NCI-H1930 (cell line): ENCODE measurements at places on chromosomes 6 and 20.

- no peak for DNase-seq
Observed at GRCh38 chr6:33843131-33844121, 39.6 kb upstream of the MLN start.

GRCh38 chr6:90109141-90109540 is 187.5 kb downstream of the BACH2 start:
- DNase-seq: no peak

DNA sequence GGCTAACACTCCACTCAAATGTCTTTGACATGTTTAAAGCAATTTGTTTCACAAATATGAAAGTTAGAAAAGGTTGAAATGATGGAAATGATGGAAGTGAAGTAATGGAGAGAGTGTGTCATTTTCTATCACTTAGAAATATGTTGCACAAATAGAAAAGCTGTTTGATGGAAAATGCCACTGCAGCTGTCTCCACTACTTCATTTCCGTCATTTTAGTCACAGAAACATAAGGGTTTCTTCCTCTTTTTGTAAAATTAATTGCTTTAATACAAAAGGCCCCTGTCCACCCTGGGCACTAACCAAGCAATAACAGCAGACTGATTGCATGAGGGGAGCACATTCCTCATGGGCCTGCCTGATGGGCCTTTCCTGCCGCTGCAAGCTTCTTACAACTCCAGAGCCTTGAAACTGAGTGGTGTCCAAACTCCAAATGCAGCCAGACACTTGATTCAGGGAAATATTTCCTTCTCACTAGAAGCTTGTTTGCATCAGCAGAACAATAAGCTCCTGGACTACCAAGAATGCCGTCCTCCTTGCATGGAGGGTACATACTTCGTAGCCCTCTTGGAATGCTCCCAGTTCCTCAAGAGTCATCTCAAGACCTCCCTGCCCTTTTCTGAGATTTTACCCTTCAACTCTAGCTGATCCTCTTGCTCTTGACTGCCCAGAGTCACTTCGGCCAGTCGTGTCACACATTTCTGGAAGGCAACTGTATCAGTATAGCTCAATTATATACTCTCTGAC is 36.1 kb downstream of the F13A1 start:
- no peak for DNase-seq

GRCh38 chr6:68059899-68060298 is 575.2 kb upstream of the ADGRB3 start:
- no peak for DNase-seq

DNA sequence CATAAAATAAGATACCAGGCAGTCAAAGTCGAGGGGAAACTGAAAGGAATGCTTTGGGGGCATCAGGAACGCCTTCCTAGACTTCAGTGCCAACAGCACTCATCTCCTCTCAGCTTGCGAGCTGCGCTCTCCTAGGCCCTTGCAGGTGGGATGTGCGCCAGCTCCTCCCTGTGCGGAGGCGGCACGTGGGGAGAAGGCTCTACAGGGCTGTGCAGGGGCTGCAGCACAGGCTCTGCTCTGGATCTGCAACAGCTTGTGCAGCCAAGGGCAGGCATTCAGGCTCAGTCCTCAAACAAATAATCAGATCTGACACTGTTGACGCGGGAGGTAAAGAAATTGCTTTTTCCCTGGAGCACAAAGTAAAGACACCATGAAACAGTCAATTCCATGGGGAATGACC is 144.8 kb downstream of the TTLL2 start:
- no peak for DNase-seq

- no peak for DNase-seq
Observed at GRCh38 chr6:128139519-128139918, 238.7 kb upstream of the THEMIS start.

- no peak for DNase-seq
Observed at GRCh38 chr20:13396022-13396421, 174.9 kb downstream of the ISM1 start.

GRCh38 chr20:347317-347639 is 367 bp downstream of the NRSN2 start:
- no peak for DNase-seq

DNA sequence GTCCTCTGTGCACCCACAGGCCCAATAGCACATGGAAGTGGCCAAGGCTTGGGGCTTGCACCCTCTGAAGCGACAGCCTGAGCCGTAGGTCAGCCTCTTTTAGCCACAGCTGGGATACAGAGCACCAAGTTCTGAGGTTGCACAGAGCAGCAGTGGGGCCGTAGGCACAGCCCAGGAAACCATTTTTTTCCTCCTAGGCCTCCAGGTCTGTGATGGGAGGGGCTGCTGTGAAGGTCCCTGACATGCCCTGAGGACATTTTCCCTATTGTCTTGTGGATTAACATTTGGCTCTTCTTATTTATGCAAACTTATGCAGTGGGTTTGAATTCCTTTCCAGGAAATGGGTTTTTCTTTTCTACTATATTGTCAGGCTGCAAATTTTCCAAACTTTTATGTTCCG is 878.7 kb upstream of the MAN1A1 start:
- DNase-seq: no peak

GRCh38 chr6:105588123-105588710 is 185.3 kb upstream of the PREP start:
- no peak for DNase-seq

GRCh38 chr20:1801225-1801928 is 93.8 kb upstream of the SIRPA start:
- DNase-seq: no peak

DNA sequence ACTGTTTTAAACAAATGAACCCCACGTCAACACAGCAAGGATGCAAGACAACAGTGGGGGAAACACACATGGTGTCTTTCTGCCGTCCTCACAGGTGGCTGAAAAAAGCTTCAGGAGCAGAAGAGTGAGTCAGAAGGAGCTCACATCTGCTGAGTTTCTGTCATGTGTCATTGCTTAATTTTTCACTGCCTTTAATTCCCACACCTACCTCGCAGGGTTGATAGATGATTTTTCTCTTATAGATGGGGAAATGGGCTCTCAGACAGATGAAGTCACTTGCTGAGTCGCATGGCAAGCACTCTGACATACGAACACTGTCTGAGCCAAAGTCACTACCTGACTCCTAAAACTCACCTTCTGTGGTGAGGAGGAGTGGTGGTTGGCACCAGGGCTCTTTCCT is 28.3 kb upstream of the CARMIL1 start:
- no peak for DNase-seq

GRCh38 chr6:130020907-130021629 is 2.7 kb downstream of the L3MBTL3 start:
- peak; percentile 67 for DNase-seq

- peak; percentile 83 for DNase-seq
Observed at GRCh38 chr20:22511943-22512910, 72.1 kb downstream of the FOXA2 start.
